ENCODE measurements at places on chromosomes 4 and X.

DNA sequence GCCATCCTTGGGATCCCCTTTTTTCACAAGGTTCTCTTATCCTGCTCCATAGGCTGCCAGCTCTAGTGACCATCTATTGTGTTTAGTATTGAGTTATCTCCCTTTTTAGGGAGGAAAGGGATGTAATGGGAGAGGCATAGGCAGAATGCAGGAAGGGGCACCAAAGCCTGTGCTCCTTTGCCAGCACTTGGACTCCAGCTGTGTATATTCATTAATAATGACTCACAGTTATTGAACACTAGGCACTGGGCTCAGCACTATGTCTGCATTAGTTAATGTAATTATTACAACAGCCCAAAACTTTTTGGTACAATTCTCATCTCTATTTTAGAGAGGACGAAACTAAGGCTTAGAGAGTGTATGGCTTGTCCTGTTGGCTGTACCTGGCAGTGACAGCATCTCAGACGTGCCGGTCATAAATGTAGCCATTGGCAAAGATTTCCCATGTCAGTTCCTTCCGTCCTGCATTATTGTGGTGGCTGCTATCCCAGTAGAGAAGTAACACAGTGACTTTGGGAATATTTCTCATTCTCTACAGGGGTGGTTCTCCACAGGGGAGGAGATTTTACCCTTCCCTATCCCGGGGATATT is 90.3 kb downstream of the AFF1 start:
- no peak for DNase-seq

DNA sequence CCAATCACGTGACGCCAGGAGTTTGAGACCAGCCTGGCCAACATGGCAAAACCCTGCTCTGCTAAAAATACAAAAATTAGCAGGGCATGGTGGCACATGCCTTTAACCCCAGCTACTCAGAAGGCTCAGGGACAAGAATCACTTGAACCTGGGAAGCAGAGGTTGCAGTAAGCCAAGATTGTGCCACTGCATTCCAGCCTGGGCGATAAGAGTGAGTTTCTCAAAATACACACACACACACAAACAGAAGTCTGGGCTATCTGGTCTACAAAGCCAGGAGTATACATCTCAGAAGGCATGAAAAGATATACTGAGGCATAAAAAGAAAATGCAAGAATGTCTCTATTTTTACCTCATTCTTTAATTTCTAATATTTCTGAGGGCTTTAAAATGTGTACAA is 11.3 kb downstream of the YTHDC1 start:
- no peak for DNase-seq

DNA sequence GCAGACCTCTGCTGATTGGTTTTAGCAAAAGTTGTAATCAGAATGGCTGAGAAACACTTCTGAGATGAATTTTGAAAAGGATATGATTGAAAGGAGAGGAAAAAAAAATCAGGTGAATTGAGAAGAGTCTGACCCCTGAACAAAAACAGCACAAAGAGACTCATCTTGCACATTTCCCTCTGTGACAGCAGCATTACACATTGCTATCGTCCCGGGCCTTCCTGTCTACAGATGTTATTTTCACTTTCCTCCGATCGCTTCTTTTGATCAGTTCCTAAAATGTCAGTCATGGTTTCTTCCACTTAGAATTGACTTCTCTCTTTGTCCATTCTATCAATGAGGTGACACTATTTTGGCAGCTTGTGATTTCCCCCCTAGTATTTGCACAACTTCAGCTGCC is 262.6 kb downstream of the GPC3 start:
- DNase-seq, result no peak

GRCh38 chrX:15600049-15600448 is 711 bp downstream of the ACE2 start:
- no peak for DNase-seq

DNA sequence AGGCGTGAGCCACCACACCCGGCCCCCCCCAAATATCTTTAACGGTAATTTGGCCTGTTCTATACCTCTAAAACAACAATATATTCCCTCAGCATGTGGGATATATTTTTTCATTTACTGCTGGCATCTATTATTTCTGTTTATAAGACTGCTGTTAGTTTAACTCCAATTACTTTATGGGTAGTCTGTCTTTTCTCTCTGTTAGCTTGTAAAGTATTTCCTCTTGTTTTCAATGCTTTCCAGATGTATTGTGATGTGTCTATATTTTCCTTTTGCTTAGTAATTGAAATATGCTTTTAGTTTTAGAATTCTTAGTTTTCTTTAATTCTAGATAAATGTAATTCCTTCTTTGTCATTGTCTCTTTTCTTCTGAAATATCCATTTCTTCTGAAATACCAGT is 445.8 kb downstream of the ANKRD50 start:
- no peak for DNase-seq

- no peak for DNase-seq
These were observed at the start of gene RGN for GRCh38 chrX:47078129-47079043. Gene RGN, plus strand, starts transcription at chrX:47078443. Its CDS starts 2,702 bp downstream, at chrX:47081145.

DNA sequence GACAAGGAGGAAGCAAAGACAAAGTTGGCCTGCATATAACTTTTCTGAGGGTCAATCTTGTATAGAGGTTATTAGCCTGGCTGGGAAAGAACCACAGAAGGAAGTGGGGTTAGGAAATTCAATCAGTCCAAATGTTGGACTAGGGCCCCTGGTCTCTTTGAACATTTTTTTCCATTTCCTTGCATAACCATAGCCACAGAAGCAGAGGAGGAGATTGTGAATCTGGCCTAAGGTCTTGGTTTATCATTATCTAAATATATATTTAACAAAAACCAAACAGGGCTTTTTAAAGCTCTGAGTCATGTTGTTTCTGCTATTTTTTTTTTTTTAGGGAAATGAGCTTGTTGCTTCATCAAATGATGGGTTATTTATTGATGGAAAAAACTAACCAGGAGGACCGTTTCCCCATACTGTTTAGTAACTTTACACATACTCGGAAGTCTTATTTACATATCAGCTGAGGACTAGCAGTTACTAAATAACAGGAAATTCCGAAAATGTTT is 97.7 kb upstream of the ACSL4 start:
- DNase-seq, result no peak

DNA sequence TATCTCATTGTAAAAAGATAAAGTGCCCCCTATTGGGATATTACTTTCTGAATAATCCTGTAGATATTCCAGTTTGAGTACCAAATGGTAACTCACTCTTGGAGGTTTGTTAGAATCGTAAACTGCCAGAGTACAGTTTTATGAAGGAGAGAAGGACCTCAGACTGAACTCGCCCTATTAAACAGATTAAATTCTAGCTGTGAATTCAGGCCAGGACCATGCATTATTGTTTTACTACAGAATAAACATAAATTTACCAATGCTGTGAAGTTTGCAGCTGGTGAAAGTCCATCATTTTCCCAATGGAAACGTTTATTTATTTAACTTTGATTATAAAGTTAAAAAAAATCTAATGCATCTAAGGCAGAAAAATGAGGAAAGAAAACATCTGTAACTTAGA is 20.2 kb upstream of the PRDM5 start:
- no peak for DNase-seq

GRCh38 chr4:72631296-72631695 is 62.3 kb upstream of the ADAMTS3 start:
- DNase-seq, result no peak

Measured in vagina (tissue), 2 donors.